ENCODE measurements at places on chromosomes 7 and 10. TPM values are rescaled to one million over a fixed set of nuclear protein-coding genes. Genes with fewer than 3 reads are reported as not detected.

The ADAM12 gene
- total RNA-seq: 4.0 TPM

The SGCE gene
- total RNA-seq: 49.1 TPM

The PSMG3 gene
- 74.2 TPM for total RNA-seq

The SKIDA1 gene
- 1.0 TPM for total RNA-seq

The GIMAP5 gene
- not detected for total RNA-seq

The UCN3 gene
- total RNA-seq: not detected

The FAM25A gene
- not detected for total RNA-seq

The RBM20 gene
- 3.9 TPM for total RNA-seq

The NOD1 gene
- total RNA-seq: 6.5 TPM

The WDFY4 gene
- total RNA-seq: 0.07 TPM

The C7orf25 gene
- total RNA-seq: 2.0 TPM

The CUZD1 gene
- 1.3 TPM for total RNA-seq

The ZNF804B gene
- total RNA-seq: not detected

The TAS2R41 gene
- not detected for total RNA-seq

The C10orf62 gene
- 0.08 TPM for total RNA-seq

The HMX2 gene
- not detected for total RNA-seq

The SEMA3D gene
- 0.07 TPM for total RNA-seq

The ZPBP gene
- not detected for total RNA-seq

The FAM13C gene
- 0.07 TPM for total RNA-seq

The NAT16 gene
- 0.19 TPM for total RNA-seq

The DAGLB gene
- total RNA-seq: 23.3 TPM

The ZCWPW1 gene
- total RNA-seq: 1.6 TPM

The NPC1L1 gene
- total RNA-seq: 0.06 TPM

The GIMAP2 gene
- not detected for total RNA-seq

The SFRP5 gene
- 2.5 TPM for total RNA-seq

The STK32C gene
- 48.1 TPM for total RNA-seq

The BEND7 gene
- 8.7 TPM for total RNA-seq

The OR2A5 gene
- total RNA-seq: not detected

The SERPINE1 gene
- 1,731 TPM for total RNA-seq

The PRSS2 gene
- not detected for total RNA-seq

The GHITM gene
- 196 TPM for total RNA-seq

The JAKMIP3 gene
- 1.1 TPM for total RNA-seq

The SLC26A5 gene
- total RNA-seq: not detected

The SMKR1 gene
- 8.4 TPM for total RNA-seq

The TMEM178B gene
- 1.5 TPM for total RNA-seq

The IFIT3 gene
- total RNA-seq: 5.4 TPM

The GPR26 gene
- total RNA-seq: not detected

The GIMAP4 gene
- total RNA-seq: not detected

The FOXP2 gene
- not detected for total RNA-seq

The UPK3B gene
- total RNA-seq: 19.9 TPM

The VPS37D gene
- total RNA-seq: 4.7 TPM

The PTPRZ1 gene
- 0.02 TPM for total RNA-seq

The ABHD11 gene
- total RNA-seq: 25.9 TPM

The GTPBP4 gene
- total RNA-seq: 101 TPM

The ABCC2 gene
- total RNA-seq: 103 TPM

The RPEL1 gene
- total RNA-seq: 0.07 TPM

The SPDYE9 gene
- not detected for total RNA-seq

The DPP6 gene
- not detected for total RNA-seq

The FAM24B gene
- total RNA-seq: 11.9 TPM

The DPCD gene
- 30.7 TPM for total RNA-seq

The LRIT1 gene
- not detected for total RNA-seq

The ACSM6 gene
- not detected for total RNA-seq

The CREB5 gene
- 5.0 TPM for total RNA-seq

The VPS26A gene
- 45.7 TPM for total RNA-seq

The C10orf67 gene
- 0.08 TPM for total RNA-seq
